ENCODE measurements at places on chromosomes 2 and 18.

DNA sequence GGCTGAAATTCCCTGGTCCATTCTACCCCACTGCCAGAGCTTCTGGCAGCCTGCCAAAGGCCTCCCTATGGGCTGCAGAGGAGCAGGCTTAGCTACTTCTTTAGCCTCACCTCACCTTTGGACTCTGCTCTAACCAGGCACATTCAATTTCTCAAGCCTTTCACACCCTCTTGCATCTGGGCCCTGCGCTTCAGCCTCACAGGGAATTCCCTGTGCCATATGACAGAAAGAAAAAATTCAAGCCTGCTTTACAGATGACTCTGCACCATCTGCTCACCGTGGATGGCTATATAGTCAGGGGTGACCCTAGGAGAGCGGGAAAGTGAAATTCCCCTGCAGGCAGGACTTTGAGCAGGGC lies 62.5 kb downstream of the REEP1 start:
- DNase-seq, result no peak

GRCh38 chr2:23900541-23901322 lies 26.2 kb downstream of the ATAD2B start:
- DNase-seq, result no peak

- DNase-seq, result no peak
Observed at GRCh38 chr18:32326450-32327308, 136.8 kb downstream of the MEP1B start.

- no peak for DNase-seq
Observed at GRCh38 chr2:241203218-241204009, 14.9 kb downstream of the ANO7 start.

Measured in stimulated activated CD4-positive, alpha-beta T cell treated with anti-CD3 and anti-CD28 coated beads, Interleukin-15, amount 100 ng/mL, for 1 hour (primary cell).